ENCODE measurements at places on chromosomes 6 and 20.

- no peaks in the 10 kb centered on the region for H3K36me3 ChIP-seq
- peaks cover 6% of the 10 kb centered on the region for H3K27me3 ChIP-seq
Measured at GRCh38 chr6:109912952-109913351, 65.2 kb upstream of the GPR6 start.

DNA sequence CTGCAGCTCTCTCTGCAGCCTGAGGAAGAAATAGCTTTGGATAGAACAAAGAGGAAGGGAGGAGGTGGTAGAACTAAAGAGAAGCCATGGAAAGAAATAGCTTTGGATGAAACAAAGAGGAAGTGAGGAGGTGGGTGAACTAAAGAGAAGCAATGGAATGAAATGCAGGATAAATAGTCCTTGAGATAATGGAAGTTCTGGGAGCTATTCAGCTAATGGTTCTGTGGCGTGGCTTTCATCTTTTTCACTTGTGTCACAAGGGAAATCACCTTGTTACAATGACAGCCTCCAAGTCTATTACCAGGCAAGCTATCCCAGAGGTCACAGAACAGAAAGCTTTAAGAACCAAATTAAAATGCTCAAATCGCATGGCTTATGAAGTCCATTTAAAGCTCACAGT, 141.3 kb upstream of the ARG1 start:
- no peak overlapping the region for H3K27ac ChIP-seq
- no peaks in the 10 kb centered on the region for H3K27me3 ChIP-seq
- H3K36me3 ChIP-seq = peaks cover 62% of the 10 kb centered on the region
- DNase-seq = no peak
- H3K4me1 ChIP-seq = peaks cover 14% of the 10 kb centered on the region
- H3K4me3 ChIP-seq = no peak overlapping the region

GRCh38 chr6:11761744-11762620, 16.6 kb downstream of the ADTRP start:
- H3K4me3 ChIP-seq = no peak overlapping the region
- H3K36me3 ChIP-seq = no peaks in the 10 kb centered on the region
- no peaks in the 10 kb centered on the region for H3K27me3 ChIP-seq
- peaks cover 6% of the 10 kb centered on the region for H3K4me1 ChIP-seq
- no peak for DNase-seq

DNA sequence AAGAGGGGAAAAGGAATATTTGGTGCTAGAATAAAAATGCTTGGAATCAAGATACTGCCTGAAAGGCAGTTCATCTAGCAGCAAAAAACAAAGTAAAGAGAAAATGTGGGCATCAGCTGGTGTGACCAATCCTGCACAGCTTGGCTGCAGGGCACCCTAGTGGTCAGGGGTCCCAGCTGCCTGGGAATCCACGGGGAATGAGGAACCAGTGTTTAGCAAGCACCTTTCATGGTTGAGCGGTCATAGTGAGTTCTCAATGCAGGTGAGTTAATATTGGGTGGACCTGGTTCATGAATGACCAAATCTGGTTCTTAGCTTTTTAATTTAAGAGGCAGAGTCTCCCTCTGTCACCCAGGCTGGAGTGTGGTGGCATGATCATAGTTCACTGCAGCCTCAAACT, 53.3 kb downstream of the CAP2 start:
- no peaks in the 10 kb centered on the region for H3K27me3 ChIP-seq
- H3K27ac ChIP-seq = no peak overlapping the region
- no peak for DNase-seq
- no peaks in the 10 kb centered on the region for H3K36me3 ChIP-seq

- no peak overlapping the region for H3K27ac ChIP-seq
- no peaks in the 10 kb centered on the region for H3K27me3 ChIP-seq
- H3K4me1 ChIP-seq = no peaks in the 10 kb centered on the region
- H3K36me3 ChIP-seq = no peaks in the 10 kb centered on the region
- DNase-seq = no peak
Measured at GRCh38 chr20:7493311-7493710, 446.9 kb downstream of the HAO1 start.

DNA sequence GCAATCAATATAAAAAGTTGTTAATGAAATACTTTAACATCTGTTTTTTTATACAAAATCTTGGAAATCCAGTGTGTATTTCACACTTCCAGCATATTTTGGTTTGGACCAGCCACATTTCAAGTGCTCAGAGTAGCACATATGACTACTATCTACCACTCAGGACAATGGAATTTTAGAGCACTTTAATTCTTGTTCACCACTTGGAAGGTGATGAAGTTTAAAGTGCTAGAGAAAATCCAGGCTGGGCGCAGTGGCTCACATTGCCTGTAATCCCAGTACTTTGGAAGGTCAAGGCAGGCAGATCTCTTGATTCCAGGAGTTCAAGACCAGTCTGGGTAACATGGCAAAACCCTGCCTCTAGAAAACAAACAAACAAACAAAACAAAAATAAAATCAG, 6.1 kb upstream of the SLC35B3 start:
- H3K27ac ChIP-seq = no peak overlapping the region
- no peak overlapping the region for H3K4me3 ChIP-seq
- peaks cover 2% of the 10 kb centered on the region for H3K36me3 ChIP-seq
- no peaks in the 10 kb centered on the region for H3K27me3 ChIP-seq
- no peaks in the 10 kb centered on the region for H3K4me1 ChIP-seq
- DNase-seq = no peak

GRCh38 chr6:2756241-2756640, 5.5 kb upstream of the MYLK4 start:
- peaks cover 11% of the 10 kb centered on the region for H3K4me1 ChIP-seq
- H3K27ac ChIP-seq = no peak overlapping the region
- H3K4me3 ChIP-seq = no peak overlapping the region
- DNase-seq = no peak

DNA sequence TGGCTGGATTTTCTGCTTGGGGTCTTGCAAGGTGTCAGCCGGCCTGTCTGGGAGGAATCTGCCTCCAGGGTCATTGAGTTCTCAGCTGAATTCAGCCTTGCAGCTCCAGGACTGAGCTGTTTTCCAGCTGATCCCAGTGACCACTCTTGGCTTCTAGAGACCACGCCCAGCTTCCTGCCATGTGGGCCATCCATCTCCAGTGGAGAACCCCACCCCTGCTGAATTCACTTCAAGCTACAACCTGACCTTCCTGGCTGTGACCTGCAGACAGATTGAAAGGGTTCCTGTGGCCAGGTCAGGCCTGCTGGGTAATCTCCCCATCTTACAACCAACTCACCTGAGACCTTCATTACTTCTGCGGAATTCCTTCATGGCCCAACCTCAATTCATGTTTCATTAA, 26.5 kb upstream of the SYNDIG1 start:
- H3K4me3 ChIP-seq = no peak overlapping the region
- H3K27ac ChIP-seq = no peak overlapping the region
- no peaks in the 10 kb centered on the region for H3K36me3 ChIP-seq
- H3K4me1 ChIP-seq = no peaks in the 10 kb centered on the region

DNA sequence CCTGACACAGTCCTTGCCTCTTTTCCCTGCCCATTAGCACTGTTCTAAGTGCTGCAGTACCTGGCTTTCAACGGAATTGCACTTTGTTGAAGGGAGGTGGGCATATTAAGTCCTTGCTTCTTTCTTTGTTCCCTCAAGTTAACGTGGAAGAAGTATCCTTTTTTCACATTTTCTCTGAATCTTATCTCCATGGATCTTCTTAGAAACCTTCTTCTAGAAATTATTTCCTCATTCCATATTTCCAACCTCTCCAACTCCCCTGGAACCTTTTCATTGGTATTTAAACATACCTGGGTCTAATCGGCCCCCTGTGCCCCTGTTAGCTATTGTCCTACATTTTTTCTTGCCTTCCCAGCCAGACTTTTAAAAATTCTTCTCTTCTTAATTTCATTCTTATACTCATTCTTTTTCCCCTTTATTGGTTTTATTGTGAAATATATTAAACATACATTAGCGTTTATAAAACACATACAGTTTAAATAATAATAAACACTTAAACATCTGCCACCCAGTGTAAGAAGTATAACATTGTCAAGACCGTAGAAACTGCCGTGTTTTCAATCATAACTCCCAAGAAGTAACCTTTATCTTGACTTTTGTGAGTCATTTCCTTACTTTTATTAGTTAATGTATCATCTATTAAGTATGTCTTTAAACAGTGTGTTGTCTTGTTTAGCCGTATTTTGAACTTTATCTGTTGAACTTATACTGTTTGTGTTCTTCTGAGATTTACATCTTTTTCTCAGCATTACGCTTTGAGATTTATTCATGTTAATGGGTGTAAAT, 118.2 kb downstream of the CDKAL1 start:
- H3K4me1 ChIP-seq = peaks cover 6% of the 10 kb centered on the region
- no peak overlapping the region for H3K4me3 ChIP-seq
- no peaks in the 10 kb centered on the region for H3K27me3 ChIP-seq
- peaks cover 39% of the 10 kb centered on the region for H3K36me3 ChIP-seq
- no peak overlapping the region for H3K27ac ChIP-seq

GRCh38 chr6:139376604-139377218, 2.3 kb upstream of the CITED2 start:
- H3K27ac ChIP-seq = no peak overlapping the region
- H3K4me1 ChIP-seq = peaks cover 10% of the 10 kb centered on the region
- peak overlapping the region; percentile 88 for H3K4me3 ChIP-seq

- H3K4me1 ChIP-seq = no peaks in the 10 kb centered on the region
- H3K27ac ChIP-seq = no peak overlapping the region
- DNase-seq = no peak
- no peak overlapping the region for H3K4me3 ChIP-seq
Measured at GRCh38 chr6:63486196-63486595, 86.1 kb upstream of the LOC128125822 start.

All from activated naive CD8-positive, alpha-beta T cell treated with anti-CD3 and anti-CD28 coated beads, Interleukin-2, amount 10 ng/mL, durations not matched to agents 7 days and 5 days (primary cell).